ENCODE measurements at places on chromosomes 11 and 22.

DNA sequence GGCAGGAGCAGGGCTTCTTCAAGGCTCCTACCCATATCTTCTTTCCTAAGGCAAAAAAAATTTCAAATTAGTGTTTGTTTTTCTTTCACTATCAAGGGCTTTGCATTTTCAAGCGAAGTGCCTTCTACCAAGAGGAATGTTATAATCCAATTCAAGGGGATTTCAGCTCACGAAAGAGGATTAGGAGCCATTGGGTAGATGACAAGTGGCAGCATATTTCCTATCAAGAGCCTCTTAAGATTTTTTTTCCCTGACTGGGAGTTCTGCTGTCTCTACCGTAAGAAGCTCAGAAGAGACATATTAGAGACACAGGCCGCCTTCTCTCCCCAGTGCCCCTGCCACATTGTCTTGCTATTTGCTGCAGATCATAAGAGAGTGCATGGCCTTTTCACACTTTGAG lies 55.9 kb upstream of the BMAL1 start:
- no peak for DNase-seq

DNA sequence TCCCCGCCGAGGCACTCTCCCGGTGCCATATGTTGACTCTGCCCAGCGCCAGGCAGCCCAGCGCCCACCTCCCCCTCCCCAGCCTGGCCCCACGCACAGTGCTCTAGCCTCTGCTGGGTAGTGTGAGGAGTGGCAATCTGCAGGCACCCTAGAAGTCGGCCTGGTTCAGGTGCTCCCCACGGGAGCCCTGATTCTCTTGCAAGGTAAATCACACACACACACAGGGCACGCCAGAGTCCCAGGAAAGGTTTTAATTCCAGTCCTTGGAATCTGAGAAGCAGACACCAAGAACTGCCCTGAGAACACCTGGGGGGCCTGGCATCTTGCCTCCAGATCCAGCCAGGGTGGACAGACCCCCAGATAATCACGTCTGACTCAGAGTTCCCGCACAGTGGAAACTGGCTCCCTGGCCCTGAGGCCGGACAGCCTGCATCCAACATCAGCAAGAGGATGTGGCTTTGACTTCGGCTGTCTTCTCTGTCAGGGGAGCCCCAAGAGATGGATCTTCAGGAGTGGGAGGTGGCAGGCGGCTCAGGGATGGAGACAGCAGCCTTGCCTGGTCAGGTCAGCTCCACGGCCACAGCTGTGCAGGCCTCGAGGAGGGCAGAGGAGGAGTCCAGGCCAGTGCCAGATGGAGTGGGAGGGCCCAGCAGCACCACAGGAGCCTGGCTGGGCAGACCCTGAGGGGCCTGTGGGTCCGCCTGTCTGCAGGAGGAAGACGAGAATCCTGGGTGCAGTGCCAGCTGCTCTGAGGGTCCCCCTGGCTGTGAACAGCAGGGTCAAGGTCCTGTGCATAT lies 1.1 kb upstream of the RIN1 start:
- no peak for DNase-seq

GRCh38 chr11:32231909-32232493 lies 141.1 kb downstream of the RCN1 start:
- peak; percentile 29 for DNase-seq

GRCh38 chr11:75031771-75032549 lies 43.2 kb downstream of the NEU3 start:
- DNase-seq = peak; percentile 64

DNA sequence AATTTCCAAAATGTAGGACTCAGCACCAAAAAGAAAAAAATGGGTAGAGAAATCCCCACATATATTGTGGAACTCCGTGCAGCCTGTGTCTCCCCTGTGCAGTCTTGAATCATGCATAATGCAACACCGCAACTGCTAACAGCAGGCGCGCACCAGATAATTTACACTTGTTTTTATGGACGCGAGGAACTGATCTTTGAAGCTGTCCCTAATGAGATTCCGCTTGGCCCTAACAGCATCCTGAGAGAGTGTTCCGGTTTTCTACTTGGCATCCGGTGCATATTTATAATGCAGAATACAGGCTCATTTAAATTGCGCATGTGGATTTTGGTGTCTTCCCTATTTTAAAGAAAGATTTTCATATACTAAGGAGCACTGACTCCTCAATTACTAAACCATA lies 21.1 kb downstream of the MPPED2 start:
- DNase-seq = no peak

GRCh38 chr11:106553304-106553703 lies 465.0 kb downstream of the GUCY1A2 start:
- no peak for DNase-seq

GRCh38 chr22:45077286-45077685 lies 67.5 kb upstream of the PHF21B start:
- no peak for DNase-seq

- no peak for DNase-seq
Observed at GRCh38 chr22:35209203-35209602, 48.1 kb upstream of the HMGXB4 start.

GRCh38 chr22:32378707-32379272 lies 21.1 kb downstream of the RFPL3 start:
- DNase-seq = peak; percentile 77

DNA sequence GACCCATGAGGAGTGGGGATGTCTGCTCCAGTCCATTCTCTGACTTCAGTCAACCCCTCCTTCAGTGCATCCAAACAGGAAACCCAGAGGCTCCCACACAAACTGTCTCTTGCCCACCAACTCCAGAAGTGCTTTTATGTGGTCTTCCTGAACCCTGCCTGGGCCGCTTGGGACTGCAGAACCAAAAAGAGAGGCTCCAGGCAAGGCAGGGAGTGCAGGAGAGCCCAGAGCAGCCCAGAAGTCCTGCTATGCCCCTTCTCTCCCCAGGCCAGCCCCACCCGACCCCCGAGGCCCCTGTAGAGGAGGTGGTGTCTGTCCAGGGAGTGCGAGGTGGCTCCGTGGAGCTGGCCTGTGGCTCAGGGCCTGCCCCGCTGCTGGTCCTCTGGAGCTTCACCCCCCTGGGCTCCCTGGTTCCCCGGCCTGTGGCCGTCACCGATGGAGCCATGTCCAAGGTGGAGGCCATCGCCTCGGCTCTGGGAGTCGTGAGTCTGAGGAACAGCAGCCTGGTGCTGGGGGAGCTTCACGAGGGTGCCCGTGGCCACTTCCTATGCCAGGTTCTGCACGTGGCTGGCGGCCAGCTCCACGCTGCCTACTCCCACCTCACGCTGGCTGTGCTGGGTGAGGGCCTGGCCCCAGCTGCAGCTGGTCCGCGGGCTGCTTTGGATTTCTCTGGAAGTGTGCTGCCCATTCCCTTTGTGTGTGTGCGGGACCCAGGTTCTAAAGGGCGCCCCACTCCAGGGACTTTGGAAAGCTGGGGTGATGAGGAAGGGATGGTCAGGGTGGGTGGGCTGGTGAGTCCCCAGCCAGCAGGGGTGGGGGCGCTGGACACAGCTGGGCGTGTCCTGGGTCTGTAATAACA lies 1.8 kb downstream of the VSIG10L2 start:
- DNase-seq = no peak

GRCh38 chr11:120881596-120881995 lies 142.3 kb upstream of the TBCEL start:
- DNase-seq = no peak

GRCh38 chr11:107999759-108000455 lies 8.8 kb upstream of the CUL5 start:
- peak; percentile 63 for DNase-seq

GRCh38 chr11:130279989-130280388 lies 34.7 kb downstream of the ZBTB44 start:
- DNase-seq = no peak

DNA sequence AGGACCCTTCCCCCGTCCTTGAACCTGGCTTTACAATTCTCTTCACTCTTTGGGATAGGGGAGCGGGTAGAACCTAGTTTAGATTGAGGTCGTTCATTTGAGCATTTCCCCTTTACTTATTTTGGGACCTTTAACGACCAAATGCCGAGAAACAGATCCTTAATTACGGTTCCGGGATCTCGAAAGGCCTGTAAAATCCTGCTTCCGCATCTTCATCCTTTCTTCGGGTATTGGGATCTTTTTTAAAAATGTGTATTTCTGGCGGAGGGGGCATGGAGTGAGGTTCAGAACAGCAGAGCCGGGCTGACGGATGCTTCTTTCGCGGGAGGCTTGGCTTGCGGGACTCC lies 395 bp upstream of the HIPK3 start:
- no peak for DNase-seq

- DNase-seq = no peak
Observed at GRCh38 chr11:8047382-8047781, 33.6 kb upstream of the TUB start.

DNA sequence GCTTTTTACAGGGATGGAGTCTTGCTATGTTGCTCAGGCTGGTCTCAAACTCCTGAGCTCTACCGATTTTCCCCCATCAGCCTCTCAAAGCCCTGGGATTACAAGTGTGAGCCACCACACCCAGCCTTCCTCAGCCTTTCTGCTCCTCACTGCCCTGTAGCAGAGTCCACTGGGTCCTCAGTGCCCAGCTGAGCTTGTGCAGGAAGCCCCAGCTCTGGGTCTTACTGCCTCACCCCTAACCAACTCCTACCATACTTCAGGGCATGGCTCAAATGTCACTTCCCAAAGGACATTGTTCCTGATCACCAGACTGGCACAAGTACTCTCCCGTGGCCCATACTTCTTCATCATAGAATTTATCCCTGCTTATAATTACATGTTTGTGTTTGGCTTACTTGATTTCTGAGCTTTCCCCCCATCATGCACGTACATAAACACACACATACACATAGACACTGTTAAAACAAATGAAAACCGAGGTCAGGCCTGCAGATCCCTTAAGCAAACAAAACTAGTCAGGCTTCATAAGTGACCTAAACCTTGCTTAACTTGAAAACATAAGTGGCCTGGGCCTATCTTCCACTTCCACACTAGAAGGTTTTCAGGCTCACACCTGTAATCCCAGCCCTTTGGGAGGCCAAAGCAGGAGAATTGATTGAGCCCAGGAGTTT lies 14.0 kb upstream of the SLC43A3 start:
- DNase-seq = no peak

DNA sequence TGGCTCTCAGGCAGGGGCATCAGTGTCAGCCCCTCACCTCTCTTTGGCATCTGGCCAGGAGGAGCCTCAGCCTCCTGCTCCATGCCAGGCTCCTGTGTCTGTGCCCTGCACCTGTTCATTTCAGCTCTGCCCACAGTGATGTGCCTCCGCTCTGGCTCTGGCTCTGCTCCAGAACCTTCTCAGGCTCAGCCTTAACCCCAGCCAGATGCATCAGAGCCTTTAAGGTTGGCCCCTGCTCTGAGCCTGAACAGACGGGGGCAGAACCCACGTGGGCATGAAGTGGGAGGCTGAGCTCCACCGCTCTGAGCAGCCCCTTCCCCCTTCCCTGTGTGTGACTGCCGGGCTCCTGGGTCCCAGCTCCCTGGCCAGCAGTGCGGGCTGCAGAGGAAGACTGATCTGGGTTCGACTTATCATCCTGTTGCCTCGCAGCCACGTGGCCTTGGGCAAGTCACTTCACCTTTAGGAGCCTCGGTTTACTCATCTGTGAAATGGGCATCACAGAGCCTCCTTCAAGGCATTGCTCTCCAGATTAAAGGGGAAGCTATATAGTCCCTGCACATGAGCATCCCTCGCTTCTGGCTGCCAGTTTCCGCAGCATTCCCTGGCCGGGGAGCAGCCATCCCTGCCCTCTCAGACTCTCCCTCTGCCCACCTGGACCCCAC lies 44.7 kb upstream of the RTL6 start:
- no peak for DNase-seq

DNA sequence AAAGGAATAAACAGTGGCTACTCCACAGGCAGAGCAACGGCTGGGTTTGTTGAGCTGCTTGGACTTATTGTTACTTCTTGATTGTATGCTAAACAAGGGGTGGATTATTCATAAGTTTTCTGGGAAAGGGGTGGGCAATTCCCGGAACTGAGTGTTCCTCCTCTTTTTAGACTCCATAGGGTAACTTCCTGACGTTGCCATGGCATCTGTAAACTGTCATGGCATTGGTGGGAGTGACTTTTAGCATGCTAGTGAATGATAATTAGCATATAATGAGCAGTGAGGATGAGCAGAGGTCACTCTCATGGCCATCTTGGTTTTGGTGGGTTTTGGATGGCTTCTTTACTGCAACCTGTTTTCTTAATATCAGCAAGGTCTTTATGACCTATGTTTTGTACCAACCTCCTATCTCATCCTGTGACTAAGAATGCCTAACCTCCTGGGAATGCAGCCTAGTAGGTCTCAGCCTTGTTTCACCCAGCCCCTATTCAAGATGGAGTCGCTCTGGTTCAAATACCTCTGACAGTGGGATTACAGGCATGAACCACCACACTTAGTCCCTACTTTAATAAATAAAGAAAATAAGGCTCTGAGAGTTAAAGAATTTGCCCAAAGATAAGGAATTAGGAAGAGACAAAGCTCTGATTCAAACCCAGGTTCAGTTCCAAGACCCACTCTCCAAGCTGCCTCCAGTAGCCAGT lies 65.6 kb upstream of the CLMP start:
- DNase-seq = no peak

DNA sequence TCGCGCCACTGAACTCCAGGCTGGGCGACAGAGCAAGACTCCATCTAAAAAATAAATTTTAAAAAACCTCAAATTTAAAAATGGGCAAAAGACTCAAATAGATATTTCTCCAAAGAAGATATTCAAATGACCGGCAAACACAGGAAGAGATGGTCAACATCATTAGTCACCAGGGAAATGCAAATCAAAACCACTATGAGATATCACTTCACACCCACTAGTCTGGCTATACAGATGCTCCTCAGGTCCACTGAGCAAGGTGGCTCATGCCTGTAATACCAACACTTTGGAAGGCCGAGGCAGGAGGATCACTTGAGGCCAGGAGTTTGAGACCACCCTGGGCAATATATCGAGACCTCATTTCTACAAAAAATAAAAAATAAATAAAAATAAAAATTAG lies 43.3 kb upstream of the SLC35C1 start:
- no peak for DNase-seq

DNA sequence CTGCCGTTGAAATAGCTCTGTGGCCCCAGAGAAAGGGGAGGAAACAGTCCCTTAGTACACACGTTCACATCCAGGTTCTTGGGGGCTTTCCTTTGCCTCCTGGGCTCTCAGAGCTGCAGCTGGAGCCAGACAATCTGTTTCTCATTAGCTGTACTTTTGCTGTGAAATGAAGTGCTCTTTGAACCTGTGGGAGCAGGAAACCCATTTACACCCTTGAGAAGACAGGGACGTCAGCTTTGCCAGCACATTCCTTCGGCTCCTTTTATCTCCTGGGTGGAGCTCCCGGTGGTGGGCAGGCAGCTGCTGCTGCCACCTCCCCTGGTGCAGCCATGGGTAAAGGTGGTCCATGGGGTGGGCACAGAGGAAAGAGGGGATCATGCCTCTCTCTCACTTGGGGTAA lies 80.6 kb upstream of the TIMP3 start:
- DNase-seq = no peak

DNA sequence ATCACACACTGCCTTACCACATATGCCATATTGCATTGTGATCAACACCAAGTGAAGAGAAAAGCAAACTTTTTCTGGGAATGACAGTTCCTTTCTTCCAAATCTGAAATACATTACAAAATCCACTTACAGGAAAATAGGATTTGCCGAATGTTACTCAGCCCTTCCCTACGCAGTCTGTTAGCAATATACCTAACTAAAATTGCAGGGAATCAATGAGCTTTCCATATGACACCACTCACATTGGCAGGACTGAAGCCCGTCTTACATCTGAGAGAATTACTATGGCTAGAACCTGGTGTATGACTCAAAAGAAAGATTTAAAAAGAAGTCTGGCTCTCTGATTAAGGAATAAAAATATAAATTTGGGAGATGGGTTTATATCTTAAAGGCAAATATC lies 136.0 kb downstream of the LRRC4C start:
- no peak for DNase-seq
